ENCODE measurements at places on chromosomes 3 and 15.

GRCh38 chr3:182392182-182392937 lies 400.9 kb upstream of the ATP11B start:
- DNase-seq, result no peak

GRCh38 chr15:62488387-62488786 lies 323.3 kb upstream of the C2CD4B start:
- no peak for DNase-seq

- no peak for DNase-seq
Observed at GRCh38 chr3:41044523-41044922, 154.8 kb upstream of the CTNNB1 start.

DNA sequence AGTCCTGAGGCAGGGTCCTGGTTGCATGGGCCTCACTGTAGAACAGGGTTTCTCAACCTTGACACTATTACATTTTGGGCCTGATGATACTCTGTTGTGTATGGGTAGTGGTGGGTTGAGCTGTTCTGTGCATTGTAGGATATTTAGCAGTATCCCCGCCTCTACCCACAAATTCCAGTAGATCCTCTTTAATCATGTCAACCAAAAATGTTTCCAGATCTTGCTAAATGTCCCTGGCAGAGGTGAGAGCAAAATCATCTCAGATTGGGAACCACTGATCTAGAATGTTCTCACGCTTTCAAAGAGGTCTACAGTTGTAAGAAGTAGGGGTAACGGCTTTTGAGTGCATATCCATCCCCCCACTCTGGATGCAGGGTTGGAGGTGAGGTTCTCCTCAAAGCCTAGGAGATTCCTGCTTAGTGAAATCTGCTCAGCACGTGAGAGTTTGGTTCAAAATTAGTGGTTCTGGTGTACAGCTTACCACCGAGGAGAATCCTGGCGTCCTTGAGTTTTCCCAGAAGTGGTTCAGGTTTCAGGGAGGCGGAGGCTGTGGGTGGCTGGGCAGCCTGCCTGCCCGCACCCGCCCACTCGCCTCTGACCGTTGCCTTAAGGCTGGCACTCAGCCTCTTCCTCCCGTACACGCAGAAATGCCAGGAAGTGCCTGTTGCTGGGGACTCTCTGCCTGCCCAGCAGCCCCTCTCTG lies 5.3 kb downstream of the ACVR2B start:
- DNase-seq, result no peak

DNA sequence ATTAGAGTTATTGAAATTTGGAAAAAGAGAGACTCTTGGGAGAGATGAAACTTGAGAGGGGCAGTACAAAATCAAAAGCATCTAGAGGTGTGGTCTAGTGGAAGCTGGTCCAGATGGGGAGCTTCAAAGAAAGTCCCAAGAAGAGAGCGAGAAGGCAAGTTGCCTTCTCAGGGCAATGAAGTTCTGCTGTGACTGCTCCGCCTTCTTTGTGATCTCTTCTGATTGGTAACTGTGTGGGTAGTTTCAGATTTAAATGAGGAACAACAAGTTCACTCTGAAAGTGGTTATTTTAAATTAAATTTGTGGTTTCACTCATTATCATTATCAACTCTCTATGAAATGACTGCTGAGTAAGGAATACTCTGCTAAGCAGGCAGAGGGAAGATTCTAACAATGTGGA lies 233.3 kb downstream of the NLGN1 start:
- no peak for DNase-seq

GRCh38 chr3:69865925-69866679 lies 126.8 kb downstream of the MITF start:
- no peak for DNase-seq
